ENCODE measurements at places on chromosomes 1 and 21.
A peak's percentile ranks its signal among the peaks of the same experiment; 100 is the strongest.

GRCh38 chr1:174676856-174677255, 229.1 kb downstream of the GPR52 start:
- DNase-seq = no peak

GRCh38 chr1:93143136-93143535, 37.1 kb downstream of the TMED5 start:
- no peak for DNase-seq

- DNase-seq = no peak
Observed at GRCh38 chr1:53079251-53079650, 17.2 kb downstream of the PODN start.

GRCh38 chr1:231157311-231157710, 4.5 kb upstream of the TRIM67 start:
- DNase-seq = no peak

DNA sequence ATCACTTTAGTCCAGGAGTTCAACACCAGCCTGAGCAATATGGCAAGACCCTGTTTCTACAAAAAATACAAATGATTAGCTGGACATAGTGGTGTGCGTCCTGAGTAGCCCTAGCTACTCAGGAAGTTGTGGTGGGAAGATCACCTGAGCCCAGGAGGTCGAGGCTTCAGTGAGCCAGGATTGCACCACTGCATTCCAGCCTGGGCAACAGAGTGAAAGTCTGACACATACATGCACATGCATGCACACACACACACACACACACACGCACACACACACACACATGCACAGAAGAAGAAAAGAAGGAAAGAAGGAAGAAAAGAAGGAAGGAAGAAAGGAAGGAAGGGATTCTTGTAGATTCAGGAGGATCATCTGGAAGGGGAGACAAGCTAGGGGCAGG, 104.4 kb upstream of the USP25 start:
- no peak for DNase-seq

DNA sequence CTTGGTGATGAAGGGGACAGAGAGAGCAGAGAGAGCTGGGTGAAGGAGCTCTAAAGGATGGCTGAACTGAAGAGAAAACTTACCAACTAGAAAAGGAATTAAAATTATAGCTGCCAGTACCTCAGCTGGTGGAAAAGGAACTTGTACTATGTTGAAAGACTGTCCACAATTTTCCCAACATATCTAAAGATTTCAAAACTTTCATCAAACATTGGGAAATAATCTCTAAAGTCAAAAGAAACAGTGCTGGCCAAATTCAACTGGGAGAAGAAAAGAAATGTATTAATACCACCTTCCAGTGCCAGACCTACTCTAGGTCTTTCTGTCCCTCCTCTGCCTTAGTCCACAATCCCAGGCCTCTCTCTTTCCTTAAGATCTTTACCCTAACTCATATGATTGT, 6.1 kb downstream of the SMG5 start:
- no peak for DNase-seq

GRCh38 chr1:178278916-178279686, 185.2 kb downstream of the RASAL2 start:
- DNase-seq = no peak

- DNase-seq = no peak
Observed at GRCh38 chr21:45468051-45468970, 63.3 kb downstream of the COL18A1 start.

GRCh38 chr1:186978596-186979556, 150.1 kb downstream of the PLA2G4A start:
- DNase-seq = no peak

- DNase-seq = no peak
Observed at GRCh38 chr1:117825414-117825813, 104.0 kb downstream of the GDAP2 start.

DNA sequence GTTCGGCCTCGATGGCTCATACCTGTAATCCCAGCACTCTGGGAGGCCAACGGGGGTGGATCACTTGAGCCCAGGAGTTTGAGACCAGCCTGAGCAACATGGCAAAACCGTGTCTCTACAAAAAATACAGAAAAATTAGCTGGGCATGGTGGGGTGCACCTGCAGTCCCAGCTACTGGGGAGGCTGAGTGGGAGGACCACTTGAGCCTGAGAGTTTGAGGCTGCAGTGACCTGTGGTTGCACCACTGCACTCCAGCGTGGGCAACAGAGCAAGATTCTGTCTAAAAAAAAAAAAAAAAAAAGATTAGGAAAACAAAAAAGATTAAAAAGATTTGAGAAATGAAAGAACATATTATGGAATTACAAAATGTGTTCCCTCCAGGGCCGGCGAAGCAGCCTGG, 18.4 kb upstream of the IFNAR2 start:
- DNase-seq = no peak

DNA sequence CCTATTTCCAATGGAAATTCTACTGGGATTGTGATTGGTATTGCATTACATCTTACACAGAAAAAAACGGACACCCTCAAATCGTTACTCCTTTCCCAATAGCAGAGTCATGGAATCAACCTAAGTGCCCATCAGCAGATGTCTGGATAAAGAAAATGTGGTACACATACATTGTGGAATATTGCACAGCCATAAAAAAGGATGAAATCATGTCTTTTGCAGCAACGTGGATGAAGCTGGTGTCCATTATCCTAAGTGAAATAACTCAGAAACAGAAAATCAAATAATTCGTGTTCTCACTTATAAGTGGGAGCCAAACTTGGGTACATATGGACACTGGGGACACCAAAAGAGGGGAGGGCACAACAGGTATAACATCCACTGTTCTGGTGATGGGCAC, 14.3 kb downstream of the HMGN1 start:
- DNase-seq = no peak

- DNase-seq = no peak
Observed at GRCh38 chr21:37368541-37369279, 2.1 kb downstream of the DYRK1A start.

DNA sequence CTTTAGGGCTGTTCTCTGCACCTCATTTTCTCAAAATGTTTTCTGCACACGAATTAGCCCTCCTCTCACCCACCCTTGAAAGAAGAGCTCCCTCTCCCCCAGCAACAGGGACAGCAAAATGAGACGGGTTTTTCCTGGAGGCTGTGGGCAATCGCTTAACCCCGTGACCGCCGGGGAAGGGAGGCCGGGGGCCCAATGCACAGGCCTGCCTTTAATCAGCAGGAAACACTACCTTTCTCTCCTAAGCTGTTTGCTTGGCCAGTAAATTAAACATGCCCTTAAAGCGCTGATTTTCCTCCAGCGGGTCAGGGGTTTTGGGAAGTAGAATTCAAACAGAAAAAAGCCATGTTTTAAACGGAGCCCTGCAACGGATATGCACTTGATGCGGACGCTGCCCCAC, 114.4 kb downstream of the PRDM16 start:
- DNase-seq = no peak

GRCh38 chr21:43338951-43339350, 88.0 kb downstream of the SIK1 start:
- DNase-seq = no peak

DNA sequence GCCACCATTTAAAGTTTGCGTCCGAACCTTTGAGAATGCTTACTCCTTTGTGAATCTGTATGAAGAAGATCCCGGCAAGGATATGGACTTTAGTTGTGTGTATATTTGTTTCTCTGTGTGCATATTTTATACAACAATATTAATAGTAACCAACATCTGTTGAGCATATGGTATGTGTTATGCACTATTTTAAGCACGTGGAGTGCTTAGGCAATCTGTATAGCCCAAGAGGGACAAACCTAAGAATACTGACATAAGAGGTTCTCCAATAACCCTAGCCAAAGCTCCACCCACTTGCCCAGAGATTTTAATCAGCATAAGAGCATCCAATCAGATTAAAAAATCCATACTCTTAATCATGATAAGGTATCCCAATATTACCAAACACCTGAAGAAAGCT, 92.7 kb downstream of the MAB21L3 start:
- DNase-seq = no peak

- no peak for DNase-seq
Observed at GRCh38 chr21:46122758-46123683, 25.1 kb downstream of the COL6A2 start.

GRCh38 chr21:20971296-20971921, 26.8 kb upstream of the NCAM2 start:
- no peak for DNase-seq

- no peak for DNase-seq
Observed at GRCh38 chr1:81559662-81560350, 240.9 kb upstream of the ADGRL2 start.

GRCh38 chr1:109790735-109791494, 27.2 kb upstream of the EPS8L3 start:
- peak; percentile 85 for DNase-seq

GRCh38 chr1:45246760-45247159, 40.4 kb upstream of the ZSWIM5 start:
- DNase-seq = no peak

DNA sequence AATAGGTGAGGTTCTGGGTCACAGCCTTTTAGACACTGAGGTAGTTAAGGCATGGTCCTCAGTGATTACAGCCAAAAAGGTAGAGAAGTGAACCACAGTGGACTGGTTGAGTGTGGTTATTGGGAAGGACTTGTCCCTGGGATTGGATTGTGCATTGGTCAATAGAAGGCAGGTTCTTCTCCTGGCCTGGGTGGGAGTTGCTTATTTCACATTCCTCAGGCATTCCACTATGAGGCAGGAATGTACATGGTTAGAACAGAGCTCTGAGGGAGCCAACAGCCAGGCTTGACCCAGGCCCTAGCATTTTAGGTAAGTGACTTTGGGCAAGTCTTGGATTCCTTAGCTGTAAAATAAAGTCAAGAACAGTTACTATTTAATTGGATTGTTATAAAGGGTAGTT, 97.9 kb upstream of the MARK1 start:
- DNase-seq = no peak

DNA sequence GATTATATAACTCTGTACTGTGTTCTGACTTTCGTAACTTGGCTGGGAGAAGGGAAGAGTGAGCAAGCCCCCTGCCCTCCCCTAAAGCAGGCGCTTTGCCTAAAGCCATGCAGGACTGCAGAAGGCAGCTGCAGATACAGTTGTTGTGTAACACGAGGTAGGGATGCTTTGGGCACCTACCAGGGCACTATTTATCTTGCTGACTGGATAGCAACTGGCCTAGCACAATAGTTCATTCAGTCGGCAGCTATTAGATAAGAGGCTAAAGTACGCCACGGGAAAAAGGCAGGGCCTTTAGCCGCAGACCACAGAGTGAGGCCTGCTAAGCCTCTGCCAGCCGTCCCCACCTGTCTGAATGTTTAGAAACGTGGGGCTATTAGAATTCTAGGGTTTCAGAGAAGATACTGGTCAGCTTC, 80.9 kb downstream of the TTC3 start:
- no peak for DNase-seq

DNA sequence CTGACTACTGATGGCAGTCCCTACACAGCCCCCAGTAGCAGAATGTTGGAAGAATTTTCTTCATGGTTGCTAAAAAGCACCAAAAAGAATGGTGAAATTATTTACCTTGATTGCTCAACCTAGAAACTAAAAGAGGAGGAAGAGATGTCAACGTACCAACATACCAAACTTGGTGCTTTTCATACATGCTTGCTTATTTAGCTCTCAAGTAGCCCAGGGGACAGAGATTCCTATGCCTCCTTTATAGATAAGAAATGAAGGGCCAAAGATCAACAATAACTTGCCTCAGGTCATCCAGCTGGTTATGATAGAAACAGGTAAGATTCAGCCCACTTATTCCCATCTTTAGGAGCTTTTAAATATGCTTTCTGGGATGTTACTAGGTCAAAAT, 170.6 kb downstream of the PIGK start:
- DNase-seq = no peak

DNA sequence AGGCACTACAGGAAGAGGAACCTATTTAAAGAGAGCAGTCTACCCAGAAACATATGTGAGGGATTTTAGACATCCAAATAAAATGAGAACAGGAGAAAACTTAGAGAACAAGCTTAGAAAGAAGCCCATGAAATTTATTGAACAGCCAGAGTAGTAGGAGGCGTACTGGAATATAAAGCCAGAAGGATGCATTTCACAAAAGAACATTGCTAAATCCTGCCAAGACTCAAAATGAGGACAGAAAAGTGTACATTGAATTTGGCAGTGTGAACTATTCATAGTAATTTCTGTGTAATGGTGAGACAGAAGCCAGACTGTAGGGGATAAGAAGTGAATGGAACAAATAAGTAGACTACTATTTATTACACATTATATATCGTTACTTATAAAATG, 22.5 kb downstream of the CEPT1 start:
- DNase-seq = no peak
